ENCODE measurements at places on chromosomes 11 and 22.

DNA sequence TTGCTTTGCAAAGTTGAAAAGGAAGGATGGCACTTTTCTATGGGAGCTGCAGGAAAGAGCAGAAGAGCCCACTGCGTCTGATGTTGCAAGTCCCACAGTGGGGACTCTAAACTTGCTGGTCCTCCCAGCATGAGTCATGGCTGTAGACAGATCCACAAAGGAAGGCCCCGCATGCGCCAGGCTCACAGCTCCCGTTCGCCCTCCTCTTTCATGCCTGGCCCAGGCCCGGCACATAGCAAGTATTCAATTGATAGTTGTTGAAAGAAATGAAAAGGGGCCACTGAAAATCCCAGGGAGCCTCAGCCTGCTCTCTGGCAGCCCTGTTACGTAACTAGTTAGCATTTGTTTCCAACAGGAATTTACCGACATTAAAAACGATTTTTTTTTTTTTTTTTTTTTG lies 18.9 kb downstream of the AP1B1 start:
- peak; percentile 6 for DNase-seq

GRCh38 chr11:64674774-64675173 lies 48.2 kb downstream of the NRXN2 start:
- no peak for DNase-seq

DNA sequence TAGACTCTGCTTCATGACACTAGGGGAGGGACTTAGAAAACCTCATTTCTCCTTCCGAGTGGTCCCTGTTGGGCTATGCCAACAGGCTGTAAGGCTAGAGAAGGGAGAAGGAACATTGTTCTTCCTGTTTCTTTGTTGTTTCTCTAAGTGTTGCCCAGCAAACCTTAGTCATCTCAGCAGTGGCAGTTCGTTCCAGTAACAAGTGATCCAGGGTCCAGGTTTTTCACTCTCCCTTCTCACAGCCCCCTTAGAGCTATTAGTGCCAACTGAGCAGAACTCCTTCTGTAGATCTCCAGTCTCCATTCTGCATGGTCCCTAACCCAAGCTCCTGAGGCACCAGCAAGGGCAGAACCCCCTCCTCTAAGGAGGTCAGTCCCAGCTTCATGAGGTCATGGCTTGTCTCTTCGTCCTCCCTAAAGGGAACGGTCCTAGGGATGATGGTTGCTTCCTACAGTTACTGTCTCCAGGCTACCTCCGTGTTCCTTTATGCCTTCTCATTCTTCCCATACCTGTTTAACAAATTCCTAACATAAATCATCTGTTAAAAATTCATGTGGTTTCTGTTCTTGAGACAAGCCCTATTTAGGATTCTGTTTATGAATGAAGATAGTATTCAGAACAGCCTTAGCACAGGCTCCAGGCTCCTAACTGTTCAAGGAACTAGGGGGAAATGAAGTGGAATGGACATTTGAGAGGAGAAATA lies 168.6 kb upstream of the UBASH3B start:
- no peak for DNase-seq

- no peak for DNase-seq
Observed at GRCh38 chr11:84390441-84391078, 1104.4 kb upstream of the CCDC90B start.

DNA sequence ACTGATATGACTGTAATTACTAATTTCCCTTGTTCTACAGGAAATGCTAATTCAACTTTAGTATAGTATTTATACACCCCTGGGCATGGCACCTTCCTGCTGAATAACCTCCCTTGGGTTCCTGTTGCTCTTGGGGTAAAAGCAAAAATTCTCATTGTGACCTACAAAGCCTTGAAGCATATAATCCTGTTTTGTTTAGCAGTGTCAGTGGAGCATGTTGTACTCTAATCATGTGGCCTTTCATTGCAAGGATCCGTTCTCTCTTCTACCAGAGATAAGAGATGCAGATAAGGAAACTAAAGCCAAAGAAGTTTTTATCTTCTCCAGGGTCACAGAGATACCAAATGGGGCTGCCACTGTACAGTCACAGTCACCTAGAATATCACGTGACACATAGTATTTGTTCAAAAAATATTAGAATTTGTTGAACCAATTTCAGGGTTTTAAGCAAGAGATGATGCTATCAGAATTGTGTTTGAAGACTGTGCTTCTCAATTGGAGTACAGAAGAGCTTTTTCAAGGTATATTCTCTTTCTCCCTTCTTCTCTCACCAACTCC lies 25.1 kb downstream of the CSRP3 start:
- no peak for DNase-seq

- no peak for DNase-seq
Observed at GRCh38 chr22:23670378-23671295, 20.2 kb upstream of the RGL4 start.

DNA sequence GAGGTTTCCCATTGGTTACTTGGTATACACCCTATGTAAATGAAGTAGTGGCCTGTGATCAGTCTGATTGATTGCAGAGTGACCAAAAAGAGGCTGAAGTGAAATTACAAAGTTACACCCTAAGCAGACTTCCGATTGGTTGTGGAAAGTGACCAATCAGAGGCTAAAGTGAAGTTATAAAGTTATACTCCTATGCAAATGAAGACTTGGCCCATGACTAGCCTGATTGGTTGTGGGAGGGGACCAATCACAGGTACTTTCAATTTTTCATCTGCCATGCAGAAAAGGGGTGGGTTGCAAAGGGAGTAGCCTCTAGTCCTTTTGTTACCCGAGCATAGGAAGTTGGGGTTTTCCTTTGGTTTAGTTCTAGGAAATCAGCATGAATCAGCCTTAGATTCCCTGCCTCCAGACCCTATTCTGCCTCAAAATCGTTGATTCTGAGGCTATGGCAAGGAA lies 18.1 kb upstream of the CSTF3 start:
- DNase-seq: no peak

- no peak for DNase-seq
Observed at GRCh38 chr22:46297151-46297812, 612 bp downstream of the GTSE1 start.

DNA sequence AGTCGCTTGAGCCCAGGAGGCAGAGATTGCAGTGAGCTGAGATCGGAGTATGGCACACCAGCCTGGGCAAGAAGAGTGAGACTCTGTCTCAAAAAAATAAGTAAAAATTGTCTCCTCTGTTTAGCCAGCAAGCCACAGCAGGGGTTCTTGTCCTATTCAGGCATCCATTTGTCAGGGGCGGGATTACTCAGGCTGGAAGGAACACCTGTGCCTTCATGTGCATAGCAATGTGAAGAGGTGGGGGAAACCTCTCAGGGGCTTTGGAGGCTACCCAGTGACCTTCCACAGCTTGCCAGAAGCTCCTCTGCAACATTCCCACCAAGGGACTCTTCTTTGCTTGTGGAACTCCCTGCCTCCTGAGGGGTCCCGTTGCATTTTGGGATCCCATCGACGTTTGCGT lies 63.3 kb downstream of the FBLN1 start:
- no peak for DNase-seq

- DNase-seq: no peak
Observed at GRCh38 chr11:18743365-18743764, 17.4 kb upstream of the IGSF22 start.

DNA sequence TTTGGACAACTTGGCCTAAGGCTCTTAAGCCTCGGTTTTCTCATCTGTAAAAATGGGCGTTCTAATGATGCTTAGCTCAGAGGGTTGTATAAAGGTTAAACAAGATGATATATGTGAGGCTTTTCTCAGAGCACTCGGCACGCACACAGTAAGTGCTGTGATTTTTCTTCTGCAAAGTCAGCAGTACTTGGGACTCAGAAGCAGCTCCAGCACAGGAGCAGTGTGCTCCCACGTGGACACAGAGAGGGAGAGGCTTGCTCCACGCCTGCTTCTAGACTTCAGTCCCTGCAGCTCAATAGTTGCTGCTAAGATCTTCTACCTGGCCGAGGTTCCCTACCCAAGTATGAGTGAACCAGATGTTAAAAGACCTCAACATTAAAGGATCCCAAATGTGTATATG lies 39.9 kb upstream of the PHF21A start:
- DNase-seq: no peak

GRCh38 chr11:128717516-128717915 lies 23.6 kb downstream of the FLI1 start:
- no peak for DNase-seq

DNA sequence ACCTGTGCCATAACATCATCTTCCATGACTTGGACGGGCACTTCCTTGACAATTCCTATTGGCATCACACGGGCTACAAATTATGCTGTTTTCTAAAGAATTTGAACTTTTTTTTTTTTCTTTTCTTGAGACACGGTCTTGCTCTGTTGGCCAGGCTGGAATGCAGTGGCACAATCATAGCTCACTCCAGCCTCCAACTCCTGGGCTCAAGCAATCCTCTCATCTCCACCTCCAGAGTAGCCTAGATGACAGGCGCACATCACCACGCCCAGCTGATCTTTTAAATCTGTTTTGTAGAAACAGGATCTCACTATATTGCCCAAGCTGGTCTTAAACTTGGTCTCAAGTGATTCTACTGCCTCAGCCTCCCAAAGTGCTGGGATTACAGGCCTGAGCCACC lies 3.3 kb upstream of the CRYBB3 start:
- no peak for DNase-seq

- DNase-seq: no peak
Observed at GRCh38 chr11:69551963-69552362, 70.5 kb downstream of the LINC01488 start.

DNA sequence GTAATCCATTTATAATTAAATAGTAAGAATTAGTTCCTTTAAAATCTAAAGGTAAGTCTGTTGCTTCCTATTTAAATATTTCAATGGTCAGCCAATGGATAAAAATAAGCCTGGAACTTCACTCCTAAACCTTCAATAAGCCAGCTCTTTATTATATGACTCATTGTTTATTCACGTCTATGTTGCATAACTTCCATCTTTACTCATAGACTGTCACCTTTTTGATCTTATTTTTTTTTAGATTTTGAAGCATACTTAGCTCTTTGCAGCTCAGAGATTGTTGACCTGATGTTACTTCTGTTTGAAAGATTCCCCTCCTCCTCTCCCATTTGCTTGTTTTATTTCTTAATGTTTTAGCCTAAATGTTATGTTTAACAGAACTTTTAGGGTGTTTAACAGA lies 1571.2 kb upstream of the RAG2 start:
- DNase-seq: no peak
